ENCODE measurements at places on chromosomes 11 and 22. TPM values are rescaled to one million over a fixed set of nuclear protein-coding genes. Genes with fewer than 3 reads are reported as not detected.

Gene MUC2
- total RNA-seq = 0.26 TPM

GRCh38 chr22:46079861-46080821 lies 70.2 kb upstream of the PPARA start:
- peak; percentile 79 for DNase-seq

Gene MAPK12
- 22.4 TPM for total RNA-seq

Gene ARVCF
- 19.7 TPM for total RNA-seq

- no peak for DNase-seq
Observed at GRCh38 chr11:110409174-110409573, 20.6 kb upstream of the FDX1 start.

Gene SSTR3
- not detected for total RNA-seq

- DNase-seq = no peak
Observed at GRCh38 chr22:24977370-24978221, 25.1 kb downstream of the KIAA1671 start.

Gene AGBL2
- total RNA-seq = not detected

DNA sequence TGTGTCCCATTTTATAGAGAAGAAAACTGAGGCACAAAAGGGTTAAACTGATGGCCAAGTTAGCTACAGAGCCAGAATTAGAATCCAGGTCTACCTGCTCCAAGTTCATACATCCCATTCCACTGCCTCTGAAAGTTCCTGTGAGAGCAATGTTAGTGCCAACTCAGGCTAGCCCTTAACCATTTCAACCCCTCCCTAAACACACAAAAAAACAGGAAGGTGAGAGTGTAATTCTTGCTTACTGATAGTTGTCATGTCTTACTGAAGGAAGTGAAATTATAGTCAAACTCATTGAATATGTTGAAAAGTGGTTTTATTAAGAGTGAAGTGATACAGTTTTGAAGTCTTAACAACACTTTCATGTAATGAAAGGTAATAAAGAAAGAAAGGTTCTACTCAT lies 2.9 kb upstream of the E2F8 start:
- peak; percentile 34 for DNase-seq

Gene TOP3B
- 42.4 TPM for total RNA-seq

DNA sequence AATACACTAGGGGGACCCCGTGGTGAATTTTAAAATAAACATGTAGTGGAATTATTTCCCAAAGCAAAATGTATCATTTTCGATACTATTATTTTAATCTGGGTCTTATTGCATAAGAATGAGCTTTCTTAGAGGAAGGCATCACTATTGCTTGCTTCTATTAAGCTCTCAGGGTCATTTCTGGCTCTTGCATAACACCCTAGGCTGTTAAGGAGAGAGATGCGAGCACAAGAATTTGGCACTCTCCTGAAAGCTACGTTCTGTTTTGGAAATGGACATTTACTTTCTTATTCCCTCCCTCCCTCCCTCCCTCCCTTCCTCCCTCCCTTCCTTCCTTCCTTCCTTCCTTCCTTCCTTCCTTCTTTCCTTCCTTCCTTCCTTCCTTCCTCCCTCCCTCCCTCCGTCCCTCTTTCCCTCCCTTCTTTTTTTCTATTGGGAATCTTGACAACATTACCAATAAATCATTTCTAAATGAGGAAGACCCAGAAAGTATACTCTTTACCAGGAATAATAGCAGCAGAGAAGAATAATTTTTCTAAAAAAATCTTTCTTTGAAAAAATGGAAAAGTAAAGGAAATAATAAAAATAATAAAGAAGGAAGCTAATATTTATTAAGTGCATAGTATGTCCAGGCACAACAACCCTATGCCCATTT lies 83.6 kb upstream of the BDNF start:
- DNase-seq = no peak
